RCC 7860 (cell line): ENCODE measurements at places on chromosomes 6 and 20.

DNA sequence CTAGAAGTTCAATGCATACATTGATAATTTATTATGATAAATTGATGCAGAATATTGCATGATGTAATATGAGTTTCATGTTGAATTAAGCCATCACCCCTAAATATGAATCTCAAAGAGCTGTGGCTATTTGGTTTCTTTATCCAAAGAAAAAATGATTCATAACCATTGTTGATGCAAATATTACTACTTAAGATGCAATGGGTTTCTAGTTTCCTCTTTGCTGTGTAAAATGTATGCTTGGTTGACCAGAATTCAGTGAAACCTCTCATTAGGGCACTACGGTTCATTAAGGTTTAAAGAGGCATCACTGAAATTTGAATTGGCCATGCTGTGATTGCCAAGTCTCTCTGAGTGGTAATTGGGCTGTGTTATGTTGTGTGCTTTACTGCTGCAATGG, 492.5 kb upstream of the FLRT3 start:
- no peak for DNase-seq

DNA sequence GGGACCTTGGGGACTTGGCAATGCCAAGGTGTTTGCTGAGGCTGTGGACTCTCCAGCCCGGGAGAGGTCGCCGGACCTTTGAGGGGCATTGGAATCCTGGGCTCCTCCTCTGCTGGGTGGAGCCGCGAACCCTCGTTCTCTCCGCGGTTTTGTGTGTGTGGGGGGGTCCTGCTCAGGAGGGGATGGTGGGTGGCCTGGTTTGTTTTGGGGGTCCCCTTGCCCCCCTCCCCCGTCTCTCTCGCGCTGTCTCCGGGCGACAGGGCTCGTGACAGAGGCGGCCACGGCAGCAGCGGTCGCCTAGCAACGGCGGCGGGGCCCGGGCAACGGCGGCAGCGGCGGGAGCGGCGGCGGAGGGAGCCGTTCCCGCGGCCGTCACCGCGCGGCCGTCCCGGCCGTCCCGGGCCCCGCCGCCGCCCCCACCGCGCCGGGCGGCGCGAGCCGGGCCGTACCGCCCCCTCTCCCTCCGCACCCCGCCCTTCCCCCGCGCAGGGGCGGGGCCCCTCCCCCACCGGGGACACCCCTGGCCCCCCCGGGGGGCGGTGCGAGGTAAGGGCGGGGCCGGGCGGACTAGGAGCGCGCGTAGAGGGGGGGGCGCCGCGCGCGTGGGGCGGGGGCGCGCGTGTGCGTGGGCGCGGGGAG, 7.8 kb downstream of the SYNGAP1 start:
- no peak for DNase-seq

DNA sequence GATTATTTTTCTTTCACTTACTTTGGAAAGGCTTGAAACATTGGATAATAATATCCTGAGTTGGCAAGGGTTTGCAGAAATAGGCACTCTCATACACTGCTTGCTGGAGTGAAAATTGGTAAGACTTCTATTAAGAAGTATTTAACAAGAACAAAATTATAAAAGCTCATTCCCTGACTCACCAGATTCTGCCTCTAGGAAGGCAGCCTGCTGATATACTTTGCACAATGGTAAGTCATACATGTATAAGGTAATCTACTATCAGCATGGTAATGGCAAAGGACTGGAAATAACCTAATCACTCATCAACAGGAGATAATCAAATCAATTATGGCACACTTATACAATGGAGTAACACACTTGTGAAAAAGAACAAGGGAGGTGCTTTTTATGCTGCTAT, 85.8 kb downstream of the PLCG1 start:
- DNase-seq = no peak

GRCh38 chr6:13194852-13195251, 133.5 kb downstream of the TBC1D7 start:
- DNase-seq = peak; percentile 23

- DNase-seq = no peak
Measured at GRCh38 chr6:134195164-134195906, 122.6 kb downstream of the SGK1 start.

- DNase-seq = no peak
Measured at GRCh38 chr20:987677-988076, 14.4 kb downstream of the RSPO4 start.

DNA sequence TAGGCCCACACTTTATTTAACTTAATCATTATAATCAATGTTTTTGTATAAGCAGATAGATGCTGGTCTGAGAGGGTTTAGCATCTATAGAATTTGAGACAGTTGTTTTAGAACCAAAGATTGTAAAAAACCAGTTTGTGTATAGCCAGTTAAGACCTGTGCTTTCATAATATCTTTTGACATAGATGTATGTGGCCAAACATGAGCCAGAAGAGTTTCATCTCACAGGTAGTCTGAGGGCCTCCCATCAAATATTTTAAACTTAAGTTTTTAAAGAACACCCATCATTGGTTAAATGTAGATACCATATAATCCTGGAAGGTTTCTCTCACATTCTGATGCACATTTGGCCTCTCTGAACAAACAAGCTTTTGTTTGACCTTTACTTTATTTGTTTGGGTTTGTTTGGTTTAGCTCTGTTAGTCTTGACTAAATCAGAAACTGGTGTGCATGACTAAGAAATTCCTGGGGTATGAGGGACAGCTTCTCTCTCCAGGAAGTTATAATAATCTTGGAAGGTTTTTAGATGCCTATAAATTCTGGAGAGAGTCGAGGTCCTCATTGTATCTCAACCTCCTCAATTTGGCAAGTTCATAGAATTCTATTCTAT, 58.0 kb upstream of the TMEM200A start:
- no peak for DNase-seq

- no peak for DNase-seq
Measured at GRCh38 chr6:147704691-147705090, 196.2 kb downstream of the SAMD5 start.

- DNase-seq = no peak
Measured at GRCh38 chr6:138818496-138819194, 22.8 kb downstream of the ECT2L start.

DNA sequence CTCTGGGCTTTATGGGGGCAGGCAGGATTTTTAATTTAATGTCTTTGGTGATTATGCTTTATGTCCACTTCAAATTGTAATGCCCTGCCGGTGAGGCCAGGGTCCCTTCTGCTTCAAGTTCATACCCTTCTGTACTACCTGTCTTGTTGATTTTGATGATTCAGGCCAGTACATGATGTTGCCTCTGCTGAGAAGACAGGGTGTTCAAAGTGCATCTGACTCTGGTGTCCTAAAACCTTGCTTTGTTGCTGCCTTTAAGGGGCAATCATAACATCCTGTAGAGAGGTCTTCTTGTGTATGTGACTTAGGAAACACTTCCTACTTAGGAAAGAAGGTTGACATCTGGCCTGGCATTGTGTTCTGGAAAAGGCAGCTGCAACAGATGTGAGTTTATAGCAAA, 113.2 kb downstream of the TMEM170B start:
- DNase-seq = no peak

- no peak for DNase-seq
Measured at GRCh38 chr20:20568604-20569205, 143.7 kb downstream of the RALGAPA2 start.

DNA sequence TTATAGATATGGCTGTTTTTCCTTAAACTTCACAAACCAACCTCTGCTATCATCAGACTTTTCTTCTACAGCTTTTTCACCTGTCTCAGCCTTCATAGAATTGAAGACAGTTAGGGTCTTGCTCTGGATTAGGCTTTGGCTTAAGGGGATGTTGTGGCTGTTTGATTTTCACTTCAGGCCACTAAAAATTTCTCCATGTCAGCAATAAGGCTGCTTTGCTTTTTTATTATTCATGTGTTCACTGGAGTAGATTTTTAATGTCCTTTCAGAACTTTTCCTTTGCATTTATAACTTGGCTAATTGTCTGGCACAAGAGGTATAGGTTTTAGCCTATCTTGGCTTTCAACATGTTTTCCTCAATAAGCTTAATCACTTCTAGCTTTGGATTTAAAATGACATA, 392.6 kb downstream of the RFPL4B start:
- DNase-seq = no peak

DNA sequence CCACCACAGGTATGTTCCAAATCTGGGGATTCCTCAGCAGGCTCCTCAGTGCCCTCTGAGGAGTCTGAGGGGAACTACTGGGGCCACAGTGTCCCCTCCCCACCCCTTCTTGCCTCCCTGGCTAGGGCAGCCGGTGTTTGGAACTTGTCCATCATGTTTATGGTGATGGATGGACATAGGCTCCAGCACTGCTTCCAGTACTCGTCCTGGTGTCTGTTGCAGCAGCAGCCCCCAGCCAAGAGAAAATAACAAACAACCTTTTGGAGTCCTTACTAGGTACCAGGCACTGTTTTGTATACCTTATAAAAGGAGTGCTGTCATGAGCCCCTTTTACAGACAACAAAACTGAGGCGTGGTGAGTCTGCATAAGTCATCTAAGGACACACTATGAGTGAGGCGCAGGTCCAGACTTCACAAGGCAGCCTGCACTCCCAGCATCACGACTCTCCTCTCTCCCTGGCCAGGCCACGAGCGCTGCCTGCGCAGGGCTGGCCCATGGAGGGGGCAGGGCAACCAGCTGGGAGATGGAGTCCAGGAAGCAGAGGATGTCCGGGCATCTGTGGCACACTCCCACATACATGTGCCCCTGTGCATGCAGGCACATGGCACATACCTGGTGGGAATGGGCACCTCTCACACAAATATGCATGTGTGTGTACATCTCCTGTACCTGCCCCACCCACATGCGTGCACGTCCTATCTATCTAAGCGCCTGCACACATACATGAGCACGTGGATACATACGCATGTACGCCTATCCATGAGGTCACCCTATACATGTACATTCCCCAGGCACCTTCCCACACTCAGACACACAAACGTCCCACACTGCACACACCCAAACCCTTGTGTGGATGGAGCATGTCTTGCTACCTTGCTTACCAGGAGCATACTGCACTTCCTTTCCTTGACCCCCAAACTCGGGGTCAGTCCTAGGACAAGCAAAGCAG, 152.7 kb downstream of the VEGFA start:
- DNase-seq = no peak

GRCh38 chr6:149438855-149439254, 38.8 kb downstream of the SUMO4 start:
- no peak for DNase-seq

DNA sequence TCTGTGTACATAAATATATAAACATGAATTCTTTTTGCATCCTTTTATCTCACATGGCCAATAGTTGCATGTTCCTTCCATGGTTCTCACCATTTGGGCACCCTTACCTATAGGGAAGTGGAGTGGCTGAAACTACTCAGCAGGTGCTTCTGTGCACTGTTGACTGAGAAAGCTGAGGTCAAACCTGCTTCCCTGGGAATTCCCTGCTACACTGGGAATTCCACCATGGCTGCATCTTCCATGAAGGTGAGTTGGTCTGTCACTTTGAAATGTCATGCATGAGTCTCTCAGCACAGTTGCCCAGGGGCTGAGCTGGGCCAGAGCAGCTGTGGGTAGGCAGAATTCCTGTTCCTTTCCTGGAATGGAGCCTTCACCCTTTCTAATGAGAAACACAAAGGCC, 193.8 kb upstream of the PRSS16 start:
- peak; percentile 57 for DNase-seq

DNA sequence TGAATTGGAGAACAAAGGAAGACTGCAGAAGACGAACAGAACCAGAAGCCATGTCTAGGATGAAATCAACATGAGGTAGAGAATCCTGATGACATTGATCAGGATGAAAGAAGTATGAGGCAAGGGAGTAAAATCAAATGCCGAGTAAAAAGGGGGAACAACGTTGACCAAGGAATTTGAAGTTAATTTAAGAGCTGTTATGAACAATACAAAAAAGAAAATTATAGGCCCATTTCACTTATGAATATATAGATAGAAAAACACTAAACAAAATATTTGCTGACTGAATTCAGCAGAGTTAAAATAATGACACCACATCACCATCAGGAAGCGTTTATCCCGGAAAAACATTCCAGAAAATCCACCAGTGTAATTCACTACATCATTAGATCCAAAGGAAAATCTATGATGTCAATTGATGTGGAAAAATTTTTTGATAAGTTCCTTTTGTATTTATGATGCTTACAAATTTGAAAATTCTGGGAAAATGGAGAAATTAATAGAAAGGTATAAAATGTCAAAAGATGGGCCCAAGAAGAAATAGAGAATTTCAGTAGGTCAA, 8.1 kb upstream of the CCN5 start:
- DNase-seq = no peak

GRCh38 chr20:37969949-37970855, 63.1 kb downstream of the TTI1 start:
- DNase-seq = no peak

- peak; percentile 99 for DNase-seq
Measured at GRCh38 chr6:14270925-14271788, 153.6 kb downstream of the CD83 start.

DNA sequence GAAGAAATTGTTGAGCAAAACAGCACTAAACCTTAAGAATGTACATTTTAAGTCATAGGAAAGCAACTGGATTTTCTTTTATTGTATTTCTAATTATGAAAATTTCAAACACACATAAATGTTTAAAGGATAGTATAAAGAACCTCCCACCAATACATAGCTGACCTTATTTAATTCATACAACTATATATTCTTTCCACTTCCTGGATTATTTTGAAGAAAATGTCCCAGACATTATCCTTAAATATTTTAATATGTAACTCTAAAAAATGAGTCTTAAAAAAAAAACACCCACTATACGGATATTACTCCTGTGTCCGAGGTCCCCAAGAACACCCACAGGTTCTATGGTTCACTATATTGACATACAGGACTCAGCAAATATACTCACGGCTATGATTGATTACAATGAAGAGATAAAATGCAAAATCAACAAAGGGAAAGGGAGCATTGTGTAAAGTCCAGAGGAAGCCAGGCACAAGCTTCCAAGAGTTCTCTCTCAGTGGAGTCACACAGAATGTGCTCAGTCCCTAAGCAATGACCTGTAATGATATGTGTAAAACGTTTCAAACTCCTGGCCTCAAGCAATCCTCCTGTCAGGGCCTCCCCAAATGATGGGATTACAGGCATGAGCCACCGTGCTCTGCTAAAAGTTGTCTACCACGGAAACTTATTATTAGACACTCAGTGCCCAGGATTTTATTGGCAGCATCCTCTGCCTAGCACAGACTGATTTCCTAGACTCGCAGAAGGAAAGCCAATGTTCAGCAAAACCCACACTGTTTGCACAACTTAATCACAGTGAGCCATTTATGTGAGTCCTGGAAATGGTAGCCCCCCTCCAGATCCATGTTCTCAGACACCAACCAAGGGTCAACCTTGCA, 23.2 kb downstream of the GLYATL3 start:
- no peak for DNase-seq

DNA sequence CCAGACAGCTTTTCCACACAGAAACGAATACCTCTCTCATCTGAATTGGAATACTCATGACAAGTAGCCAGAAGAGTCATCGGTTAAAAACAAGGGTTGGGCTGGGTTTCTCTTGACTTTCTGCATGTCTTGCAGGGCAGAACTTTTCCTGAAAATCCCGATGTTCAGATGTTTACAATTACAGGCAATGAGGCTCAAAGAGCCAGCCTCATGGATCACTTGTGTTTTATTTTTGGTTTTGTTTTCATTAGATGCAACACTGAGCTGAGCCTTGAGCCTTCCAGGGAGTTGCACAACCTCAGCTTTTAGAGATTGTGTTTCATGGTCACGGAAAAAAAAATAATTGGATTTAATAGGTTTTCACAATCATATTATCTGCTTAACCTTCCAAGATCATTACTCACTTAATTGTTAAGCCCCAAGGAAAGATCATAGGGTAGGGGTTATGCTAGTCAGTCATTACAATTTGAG, 288.1 kb upstream of the PRDM1 start:
- DNase-seq = no peak

GRCh38 chr20:50583442-50584150, 73.4 kb downstream of the PTPN1 start:
- no peak for DNase-seq

GRCh38 chr20:63070301-63070625, 63.5 kb upstream of the BHLHE23 start:
- DNase-seq = no peak
